ENCODE measurements at places on chromosomes 13 and 19.
A peak's percentile ranks its signal among the peaks of the same experiment; 100 is the strongest.

- no peak for DNase-seq
These were observed 7.2 kb downstream of the IQCN start for GRCh38 chr19:18266771-18267686.

DNA sequence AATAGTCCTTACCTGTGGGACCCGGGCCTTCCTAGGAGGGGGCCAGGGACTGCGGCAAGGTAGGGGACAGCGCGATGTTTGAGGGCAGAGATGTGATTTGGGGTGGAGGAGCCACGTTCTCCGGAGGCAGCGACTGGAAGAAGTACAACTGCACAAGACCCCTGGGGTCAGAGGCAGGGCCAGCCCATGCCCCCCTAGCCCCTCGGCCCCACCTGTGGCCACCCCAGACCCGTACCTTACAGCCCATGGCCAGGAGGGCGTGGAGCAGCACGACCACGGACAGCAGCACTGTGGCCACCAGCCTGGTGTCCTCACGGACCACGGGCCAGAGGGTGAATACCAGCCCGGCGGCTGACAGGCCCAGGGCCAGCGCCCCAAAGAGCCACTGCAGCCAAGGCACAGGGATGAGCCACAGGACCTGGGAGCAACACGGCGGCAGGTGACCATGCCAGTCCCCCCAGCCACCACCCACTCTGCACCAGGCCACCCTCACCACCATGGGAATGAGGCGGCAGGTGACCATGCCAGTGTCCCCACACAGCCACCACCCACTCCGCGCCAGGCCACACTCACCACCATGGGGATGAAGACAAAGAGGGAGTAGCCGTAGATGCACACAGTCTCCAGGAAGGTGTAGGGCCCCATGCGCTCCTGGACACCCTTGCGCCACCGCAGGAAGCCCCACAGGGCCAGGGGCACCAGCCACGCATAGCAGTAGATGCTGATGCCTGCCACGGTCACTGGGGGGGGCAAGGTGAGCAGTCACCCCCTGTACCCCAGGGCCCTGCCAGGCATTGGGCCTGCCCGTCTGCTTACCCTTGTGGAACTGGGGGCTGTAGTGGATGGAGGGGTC is 5.0 kb downstream of the YIPF2 start:
- no peak for DNase-seq

DNA sequence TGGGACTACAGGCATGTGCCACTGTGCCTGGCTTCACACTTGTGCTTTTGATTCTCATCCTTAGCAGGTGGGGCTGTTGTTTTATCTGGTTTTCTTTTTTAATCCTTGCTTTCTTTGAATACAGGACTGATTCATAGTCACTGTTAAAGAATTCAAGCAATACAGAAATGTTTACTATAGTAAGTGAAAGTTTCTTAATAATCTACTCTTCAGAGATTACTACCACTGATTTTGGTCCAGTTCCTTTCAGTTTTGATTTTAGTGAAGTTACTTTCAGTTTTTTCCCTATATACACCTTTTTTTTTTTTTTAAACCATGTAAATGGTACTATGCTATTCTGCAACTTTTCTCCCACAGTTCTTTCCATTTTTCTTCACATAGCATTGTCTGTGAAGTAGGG is 53.6 kb downstream of the GATAD2A start:
- no peak for DNase-seq

GRCh38 chr19:31111741-31112140 is 237.5 kb downstream of the TSHZ3 start:
- no peak for DNase-seq

DNA sequence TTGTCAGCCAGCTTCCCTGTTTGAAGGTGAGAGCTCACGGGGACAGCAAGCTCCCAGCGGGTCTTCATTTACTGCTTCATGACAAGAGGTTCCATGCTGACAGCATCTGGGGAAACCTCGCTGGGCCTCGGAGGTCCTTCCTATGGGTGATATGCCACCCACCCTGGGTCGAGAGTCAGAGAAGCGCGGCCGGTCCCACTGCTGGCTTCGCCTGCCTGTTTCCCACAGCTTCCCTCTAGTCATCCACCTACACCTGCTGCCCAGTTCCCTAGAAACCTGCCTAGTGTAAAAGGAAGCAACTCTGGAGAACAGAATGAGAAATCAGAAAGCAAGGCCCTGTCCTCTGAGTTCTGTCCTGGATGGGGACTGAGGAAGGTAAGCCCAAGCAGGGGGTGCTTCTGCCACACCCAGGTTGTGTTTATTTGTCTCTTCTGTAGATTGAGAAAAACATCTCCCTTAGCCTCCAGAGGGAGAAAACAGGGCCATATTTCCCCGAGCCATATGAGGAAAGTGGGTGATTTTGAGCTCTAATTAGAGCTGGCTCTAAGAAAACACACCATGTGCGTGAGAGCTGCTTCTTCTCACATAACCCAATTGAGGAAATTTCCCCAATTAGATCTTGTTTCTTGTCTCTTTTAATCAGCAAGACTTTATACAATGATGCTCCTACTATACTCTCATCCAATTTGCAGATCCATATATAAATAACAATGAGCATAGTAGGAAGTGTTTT is 504.3 kb downstream of the IRS2 start:
- no peak for DNase-seq

GRCh38 chr13:54367639-54368271 is 1339.1 kb downstream of the OLFM4 start:
- no peak for DNase-seq

GRCh38 chr19:13848340-13848677 is 28.6 kb upstream of the NANOS3 start:
- no peak for DNase-seq

- DNase-seq, result peak; percentile 68
These were observed 52.0 kb downstream of the NWD1 start for GRCh38 chr19:16771618-16772017.

- no peak for DNase-seq
These were observed 21.5 kb upstream of the GARRE1 start for GRCh38 chr19:34232566-34233481.

- DNase-seq, result no peak
These were observed 18.4 kb downstream of the SPATA13 start for GRCh38 chr13:24178847-24179485.

DNA sequence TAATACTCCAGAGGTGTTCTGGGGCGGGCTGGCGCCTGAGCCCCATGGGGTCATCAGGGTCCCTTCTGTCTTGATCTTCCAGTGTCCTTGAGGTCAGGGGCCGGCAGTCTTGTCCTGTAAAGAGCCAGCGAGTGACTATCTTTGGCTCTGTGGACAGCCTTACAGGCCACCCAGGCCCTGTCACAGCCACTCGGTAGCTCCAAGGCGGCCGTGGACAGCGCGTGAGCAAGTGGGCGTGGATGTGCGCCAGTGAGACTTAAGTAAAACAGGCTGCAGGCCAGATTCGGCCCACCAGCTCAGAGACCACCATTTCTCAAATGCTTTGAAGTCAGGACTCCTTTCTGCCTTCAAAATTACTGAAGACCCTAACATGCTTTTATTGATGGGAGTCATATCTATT is 3.7 kb downstream of the ZNF444 start:
- no peak for DNase-seq

DNA sequence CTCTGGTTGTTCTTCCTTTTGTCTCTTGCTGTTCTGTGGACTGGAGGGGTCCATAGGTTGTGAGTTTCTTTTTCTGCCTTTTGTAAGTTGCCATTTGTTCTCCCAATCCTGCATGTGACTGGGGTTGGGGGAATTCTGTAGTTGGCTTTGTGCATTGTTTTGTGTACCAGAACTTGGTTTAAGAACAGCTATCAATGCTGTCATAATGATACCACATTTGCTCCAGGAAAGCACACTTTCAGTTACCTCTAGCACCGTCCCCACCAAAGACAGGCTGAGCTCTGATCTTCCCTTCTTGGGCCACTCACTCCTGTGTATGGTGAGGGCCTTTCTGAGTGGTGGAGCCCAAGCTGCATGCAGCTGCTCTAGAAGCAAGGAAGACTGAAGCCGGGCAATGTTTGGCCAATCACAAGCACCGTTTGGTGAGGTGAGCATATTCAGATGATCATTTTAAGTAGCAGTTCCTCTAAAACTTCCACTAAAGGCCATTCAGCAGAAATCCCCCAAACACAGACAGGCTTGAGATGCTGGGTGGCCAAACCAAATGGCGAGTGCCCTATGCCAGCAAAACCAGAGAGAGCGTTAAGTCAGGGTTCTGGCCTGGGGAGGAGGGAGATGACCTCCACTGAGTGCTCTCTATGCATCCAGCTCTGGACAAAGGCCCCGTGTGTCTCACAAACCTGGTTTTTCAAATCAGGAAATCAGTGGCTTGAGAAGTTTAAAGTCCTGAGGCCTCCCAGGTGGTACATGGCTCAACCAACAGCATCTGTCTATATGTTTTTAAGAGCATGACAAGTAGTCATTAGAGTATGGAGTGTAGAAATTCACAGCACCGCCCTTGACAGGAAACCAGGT is 120.7 kb upstream of the SPATA13 start:
- DNase-seq, result no peak

- DNase-seq, result no peak
These were observed 20.1 kb upstream of the MYO16 start for GRCh38 chr13:108609353-108609752.

- DNase-seq, result no peak
These were observed 112.3 kb downstream of the AKAP11 start for GRCh38 chr13:42384265-42384664.

GRCh38 chr13:51223560-51224270 is 1.5 kb downstream of the FAM124A start:
- no peak for DNase-seq

GRCh38 chr19:48798937-48799336 is 11.9 kb downstream of the BCAT2 start:
- DNase-seq, result no peak

GRCh38 chr13:113358653-113359190 is 5.2 kb downstream of the GRTP1 start:
- DNase-seq, result no peak

- DNase-seq, result no peak
These were observed 94.0 kb downstream of the KLF12 start for GRCh38 chr13:74040200-74040599.

DNA sequence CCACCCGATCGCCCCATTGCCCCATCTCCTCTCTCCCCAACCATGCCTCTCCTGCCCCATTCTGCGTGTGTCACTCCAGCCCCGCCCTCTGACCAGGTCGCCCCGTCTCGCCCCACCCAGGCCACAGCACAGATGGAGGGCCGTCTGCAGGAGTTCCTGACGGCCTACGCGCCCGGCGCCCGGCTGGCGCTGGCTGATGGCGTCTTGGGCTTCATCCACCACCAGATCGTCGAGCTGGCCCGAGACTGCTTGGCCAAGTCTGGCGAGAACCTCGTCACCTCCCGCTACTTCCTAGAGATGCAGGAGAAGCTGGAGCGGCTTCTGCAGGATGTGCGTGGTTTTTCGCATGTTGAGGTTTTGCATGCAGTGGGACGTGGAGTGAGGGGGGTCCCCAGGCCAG is 26.2 kb downstream of the MAST3 start:
- no peak for DNase-seq

GRCh38 chr13:23963184-23963931 is 66.1 kb upstream of the C1QTNF9B start:
- DNase-seq, result no peak

DNA sequence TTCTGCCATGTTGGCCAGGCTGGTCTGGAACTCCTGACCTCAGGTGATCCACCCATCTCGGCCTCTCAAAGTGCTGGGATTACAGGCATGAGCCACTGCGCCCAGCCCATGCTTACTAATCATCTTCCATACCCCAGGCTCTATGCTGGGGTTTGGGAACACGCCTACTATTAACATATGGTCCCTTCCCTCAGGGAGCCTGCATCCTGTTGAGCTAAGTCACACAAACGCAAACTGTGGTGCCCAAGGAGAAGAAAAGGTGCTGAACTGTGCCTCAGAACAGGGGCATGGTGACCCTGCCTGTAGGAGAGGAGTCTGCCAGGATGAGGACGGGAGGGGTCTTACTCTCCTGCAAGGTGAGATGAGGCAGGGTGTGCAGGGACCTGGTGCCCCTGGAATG is 5.6 kb downstream of the MICOS13 start:
- DNase-seq, result no peak

DNA sequence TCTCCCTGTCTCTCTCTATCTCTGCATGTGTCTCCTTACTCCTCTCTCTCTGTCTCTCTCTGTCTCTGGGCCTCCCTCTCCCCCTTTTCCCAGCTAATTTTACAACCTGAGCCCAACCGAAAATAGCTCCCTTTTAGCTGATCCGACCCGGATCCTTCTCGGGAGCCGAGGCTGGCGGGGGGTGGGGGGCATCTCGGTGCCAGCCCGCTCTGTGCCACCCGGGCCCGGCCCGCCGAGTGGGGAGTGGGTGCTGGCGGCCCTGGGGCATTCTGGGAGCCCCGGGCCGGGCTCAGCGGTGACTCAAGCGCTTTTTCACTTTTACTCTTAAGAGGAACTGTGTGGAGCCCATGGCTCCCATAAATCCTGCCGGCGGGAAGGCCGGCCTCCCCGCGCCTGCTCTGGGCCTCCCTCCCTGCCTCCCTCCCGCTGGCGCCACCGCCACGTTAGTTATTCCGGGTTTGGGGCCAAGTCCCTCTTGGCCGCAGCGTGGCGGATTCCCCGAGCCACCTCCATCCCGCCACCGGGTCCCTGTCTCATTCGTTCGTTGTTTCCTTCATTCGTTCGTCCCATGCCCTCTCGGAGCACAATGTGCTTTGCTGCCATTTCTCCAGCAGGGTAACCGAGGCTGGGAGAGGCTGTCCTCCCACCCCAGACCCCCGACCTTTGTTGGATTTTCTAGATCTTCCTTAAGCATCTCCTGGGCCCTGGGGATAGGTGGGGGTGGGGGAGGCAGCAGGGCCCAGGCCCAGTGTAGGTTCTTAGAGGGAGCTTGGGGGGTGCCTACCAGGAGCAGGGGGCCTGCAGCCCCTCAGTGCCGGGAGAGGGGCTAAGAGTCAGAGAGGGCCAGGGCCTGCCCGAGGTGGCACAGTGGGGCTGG is 3.2 kb downstream of the NFIC start:
- no peak for DNase-seq

- no peak for DNase-seq
These were observed 62.8 kb upstream of the EDNRB start for GRCh38 chr13:77981281-77981881.

DNA sequence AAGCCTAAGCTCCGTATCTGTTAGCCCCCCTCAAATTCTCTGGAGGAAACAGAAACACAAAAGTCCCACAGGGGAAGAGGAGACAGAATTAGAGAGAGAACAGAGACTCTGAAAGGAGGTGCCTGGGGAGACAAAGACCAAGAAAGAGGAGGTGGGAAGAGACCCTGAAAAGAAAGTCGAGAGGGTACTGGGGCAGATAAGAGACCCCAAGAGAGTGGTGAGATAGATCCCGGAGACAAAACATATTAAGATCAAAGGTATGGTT is 915 bp upstream of the GRWD1 start:
- DNase-seq, result no peak

- DNase-seq, result no peak
These were observed 98.3 kb downstream of the ELF1 start for GRCh38 chr13:40920826-40921225.

Data from stimulated activated CD8-positive, alpha-beta memory T cell treated with anti-CD3 and anti-CD28 coated beads, Interleukin-15, amount 100 ng/mL, for 1 hour (primary cell).